CD8-positive, alpha-beta T cell (primary cell): ENCODE measurements at places on chromosomes 5 and 9.

GRCh38 chr5:90093751-90094485 lies 315.6 kb downstream of the CETN3 start:
- no peak for DNase-seq

- DNase-seq: no peak
Observed at GRCh38 chr5:36704131-36704530, 97.7 kb downstream of the SLC1A3 start.

DNA sequence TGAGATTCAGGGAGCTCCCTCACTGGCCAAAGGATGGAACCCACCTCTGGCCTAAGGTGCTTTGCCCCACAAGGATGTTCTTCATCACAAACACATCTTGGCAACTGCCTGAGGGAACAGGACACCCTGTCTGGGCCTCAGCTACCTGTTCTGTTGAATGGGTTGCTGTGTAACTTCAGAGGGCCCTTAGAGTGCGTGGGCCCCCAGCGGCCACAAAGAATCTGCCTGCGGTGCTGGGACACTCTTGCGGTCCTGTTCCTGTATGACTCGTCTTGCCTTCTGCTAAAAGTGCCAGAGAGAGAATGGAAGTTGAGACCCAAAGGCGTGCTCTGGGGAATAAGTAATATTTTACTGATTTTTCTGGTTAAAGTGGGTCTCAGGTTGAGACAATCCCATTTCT lies 14.1 kb upstream of the RPL26L1 start:
- no peak for DNase-seq

GRCh38 chr9:105859428-105860091 lies 165.2 kb downstream of the TMEM38B start:
- DNase-seq: no peak

GRCh38 chr5:133331941-133332340 lies 280.1 kb downstream of the HSPA4 start:
- no peak for DNase-seq

- DNase-seq: no peak
Observed at GRCh38 chr5:51902512-51902911, 519.3 kb downstream of the ISL1 start.

- no peak for DNase-seq
Observed at GRCh38 chr9:99020786-99021436, 77.2 kb downstream of the COL15A1 start.
